NCI-H510A treated with DMSO at 0.1 percent for 48 hours (cell line): ENCODE measurements at places on chromosomes 12 and 14.

- DNase-seq = no peak
Observed at GRCh38 chr14:82239223-82239622, 705.6 kb upstream of the SEL1L start.

- no peak for DNase-seq
Observed at GRCh38 chr12:124369055-124369826, 74.3 kb downstream of the RFLNA start.

DNA sequence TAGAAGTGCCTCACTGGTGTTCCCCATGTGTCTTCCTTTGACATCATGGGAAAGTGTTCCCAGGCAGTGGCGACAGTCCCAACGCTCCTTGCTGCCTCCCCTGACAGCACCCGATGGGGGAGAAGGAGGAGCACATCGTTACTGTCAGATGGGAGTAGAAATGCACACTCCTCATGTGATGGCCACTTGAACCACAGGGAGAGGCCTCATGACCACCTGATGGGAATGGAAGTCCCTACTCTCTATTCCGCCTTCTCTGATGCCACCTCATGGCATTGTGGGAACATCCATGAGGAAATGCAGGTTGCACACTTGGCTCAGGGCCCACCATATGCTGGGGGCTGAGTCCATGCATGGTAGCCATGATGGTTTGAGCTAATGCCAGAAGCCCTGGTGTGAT lies 14.3 kb upstream of the CORO1C start:
- no peak for DNase-seq

DNA sequence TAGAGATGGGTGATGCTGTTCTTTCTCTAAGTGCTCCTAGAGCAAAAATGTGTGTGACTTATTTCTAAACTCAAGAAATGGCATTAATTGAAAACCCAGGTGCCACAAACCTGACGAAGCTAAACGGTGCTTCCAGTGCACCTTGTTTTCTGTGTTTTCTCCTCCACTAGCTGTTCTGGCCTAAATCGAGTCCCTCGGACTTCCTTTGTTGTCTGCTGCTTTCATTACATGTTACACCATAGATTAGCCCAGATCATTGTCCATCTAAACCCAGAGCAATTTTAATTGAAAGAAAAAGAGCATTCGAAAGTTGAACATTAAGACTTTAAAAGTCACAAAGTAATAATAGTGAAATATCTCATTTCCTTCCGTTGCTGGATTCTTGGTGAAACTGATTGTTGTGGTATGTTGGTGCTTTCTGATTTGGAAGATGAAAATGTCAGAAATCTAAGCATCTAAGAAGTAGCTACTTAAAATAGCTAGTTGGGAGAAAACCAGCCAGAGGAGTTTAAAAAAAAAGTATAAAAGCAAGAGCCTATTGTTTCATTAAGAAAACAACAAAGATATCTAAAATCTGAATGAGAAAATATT lies 219.6 kb upstream of the G2E3 start:
- no peak for DNase-seq

GRCh38 chr12:119156401-119157044 lies 22.2 kb upstream of the HSPB8 start:
- DNase-seq = no peak

GRCh38 chr12:32252199-32253073 lies 145.8 kb downstream of the BICD1 start:
- DNase-seq = no peak

- DNase-seq = no peak
Observed at GRCh38 chr12:22334410-22335100, at the start of gene ST8SIA1. TSS of gene ST8SIA1 (minus strand) at chr12:22334707. CDS start at chr12:22334232, 475 bp downstream.

DNA sequence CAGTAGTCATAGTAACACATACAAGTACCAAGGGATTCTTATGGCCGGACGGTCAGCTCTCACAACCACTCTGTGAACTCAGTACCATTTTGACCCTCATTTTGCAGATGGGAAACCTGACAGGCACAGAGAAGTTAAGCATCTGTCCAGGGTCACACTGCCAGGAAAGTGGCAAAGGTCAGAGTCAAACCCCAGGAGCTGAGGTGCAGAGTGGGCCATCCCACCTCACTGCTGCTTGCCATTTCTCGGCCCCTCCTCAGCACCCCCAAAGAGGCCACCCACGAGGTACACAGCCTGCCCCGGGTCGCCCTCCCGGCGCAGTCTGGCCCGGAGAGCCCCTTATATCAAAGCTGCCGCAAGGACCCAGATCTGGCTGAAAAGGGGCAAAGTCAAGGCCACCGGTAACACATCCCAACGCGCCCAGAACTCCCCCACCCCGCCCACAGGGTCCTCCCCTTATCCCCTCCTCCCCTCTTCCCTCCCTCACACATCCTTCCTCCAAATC lies 1.7 kb downstream of the NCOR2 start:
- DNase-seq = no peak

GRCh38 chr12:54579696-54580333 lies 8.6 kb downstream of the PPP1R1A start:
- DNase-seq = peak; percentile 43

DNA sequence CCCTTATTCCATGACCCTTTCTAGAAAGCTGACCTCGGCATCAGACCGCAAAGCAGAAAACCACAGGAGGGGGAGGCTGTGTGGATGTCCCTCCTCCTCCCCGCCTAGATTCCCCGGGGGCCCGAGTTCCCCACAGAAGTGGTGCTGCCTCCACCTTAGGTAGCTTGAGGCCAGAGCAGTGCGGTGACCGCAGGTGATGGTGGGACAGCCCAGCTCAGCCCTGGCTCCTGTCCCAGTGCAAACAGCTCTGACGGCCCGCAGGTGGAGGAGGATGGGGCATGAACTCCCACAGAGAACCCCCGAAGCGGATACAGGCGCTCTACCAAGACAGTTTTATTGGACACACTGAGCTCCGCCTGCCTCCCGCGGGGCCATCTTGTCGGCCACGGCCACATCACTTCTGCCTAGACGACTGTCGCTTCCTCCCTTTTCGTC lies 19.5 kb downstream of the ARL6IP4 start:
- no peak for DNase-seq

GRCh38 chr12:64566831-64567517 lies 43.3 kb upstream of the RASSF3 start:
- DNase-seq = peak; percentile 24

- DNase-seq = no peak
Observed at GRCh38 chr12:27342536-27342935, 9.9 kb downstream of the BMAL2 start.

DNA sequence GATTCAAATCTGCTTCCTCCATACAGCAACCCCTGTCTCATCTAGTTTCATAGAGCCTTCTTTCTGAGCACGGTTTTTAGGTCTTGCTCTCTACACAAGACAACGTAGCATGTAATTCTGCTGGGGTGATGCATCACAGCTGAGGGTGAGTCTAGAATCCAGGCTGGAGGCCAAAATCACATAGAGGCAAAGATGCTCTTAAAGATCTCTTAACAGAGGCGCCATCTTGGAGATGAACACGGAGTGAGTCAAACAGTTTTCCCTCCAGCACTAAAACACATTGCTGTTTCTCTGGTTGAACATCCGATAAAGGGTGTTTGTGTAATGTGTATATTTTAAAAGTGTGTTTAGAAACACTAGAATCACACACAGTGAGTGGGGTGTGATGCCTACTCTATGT lies 78.9 kb downstream of the NOS1 start:
- no peak for DNase-seq

DNA sequence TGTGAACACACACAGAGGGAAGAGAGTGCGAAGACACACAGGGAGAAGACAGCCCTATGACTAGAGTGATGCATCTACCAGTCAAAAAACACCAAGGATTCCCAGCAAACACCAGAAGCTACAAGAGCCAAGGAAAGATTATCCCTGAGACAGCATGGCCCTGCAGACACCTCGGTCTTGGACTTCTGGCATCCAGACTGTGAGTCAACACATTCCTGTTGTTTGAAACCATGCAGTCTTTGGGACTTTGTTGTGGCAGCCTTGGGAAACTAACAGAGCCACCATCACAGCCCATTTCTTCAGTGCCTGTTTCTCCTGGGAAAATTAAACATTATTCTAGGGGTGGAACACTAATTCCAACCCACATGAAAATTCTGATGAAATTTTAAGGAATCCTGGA lies 220.6 kb downstream of the GXYLT1 start:
- DNase-seq = no peak

- DNase-seq = no peak
Observed at GRCh38 chr12:59182658-59183455, 262.6 kb upstream of the LRIG3 start.

- no peak for DNase-seq
Observed at GRCh38 chr12:59372956-59373355, 222.9 kb upstream of the SLC16A7 start.

- DNase-seq = no peak
Observed at GRCh38 chr12:23576372-23576771, 373.1 kb downstream of the SOX5 start.

- DNase-seq = no peak
Observed at GRCh38 chr14:91817566-91818325, 49.6 kb downstream of the TC2N start.

DNA sequence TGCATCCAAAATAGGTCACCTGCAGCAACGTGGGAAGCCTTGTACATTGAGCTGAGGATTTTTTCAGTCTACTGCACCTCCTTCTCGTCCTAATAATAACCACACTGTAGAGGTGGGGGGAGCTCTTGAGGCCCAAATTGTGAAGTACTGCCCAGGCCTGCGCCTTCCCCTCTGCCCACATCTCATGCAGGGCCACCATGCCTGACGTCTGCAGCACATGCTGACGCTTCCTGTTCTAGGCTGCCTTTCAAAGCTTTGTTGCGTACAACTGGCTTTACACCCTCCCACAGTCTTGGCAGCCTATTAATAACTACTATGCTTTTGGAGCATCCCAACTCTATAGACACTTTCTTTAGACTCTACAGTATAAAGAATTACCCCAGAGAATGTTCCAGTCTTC lies 26.5 kb upstream of the TTC7B start:
- DNase-seq = no peak

GRCh38 chr12:102441077-102441596 lies 39.2 kb downstream of the IGF1 start:
- no peak for DNase-seq

- DNase-seq = no peak
Observed at GRCh38 chr12:58097741-58098140, 156.4 kb downstream of the ATP23 start.

DNA sequence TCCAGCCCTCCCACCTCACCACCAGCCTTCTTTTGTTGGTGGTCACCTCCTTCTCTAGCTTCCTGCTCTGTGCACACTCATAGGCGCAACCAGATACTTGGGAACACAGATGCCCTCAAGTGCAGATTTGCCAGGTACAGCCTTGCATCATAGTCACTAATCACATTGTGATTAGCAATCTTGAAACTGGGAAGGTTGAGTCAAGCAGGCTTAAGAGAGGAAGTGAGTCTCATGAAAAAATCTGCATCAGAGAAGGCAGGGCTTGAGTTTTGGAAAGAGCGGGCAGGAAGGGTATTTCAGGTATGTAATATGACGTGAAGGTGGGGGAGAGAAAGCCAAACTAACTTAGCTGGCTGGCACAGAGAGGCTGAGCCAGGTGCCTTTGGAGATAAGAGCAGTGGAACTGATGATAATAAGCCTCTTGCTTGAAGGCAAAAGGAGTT lies 2.7 kb upstream of the RABGGTA start:
- DNase-seq = no peak

DNA sequence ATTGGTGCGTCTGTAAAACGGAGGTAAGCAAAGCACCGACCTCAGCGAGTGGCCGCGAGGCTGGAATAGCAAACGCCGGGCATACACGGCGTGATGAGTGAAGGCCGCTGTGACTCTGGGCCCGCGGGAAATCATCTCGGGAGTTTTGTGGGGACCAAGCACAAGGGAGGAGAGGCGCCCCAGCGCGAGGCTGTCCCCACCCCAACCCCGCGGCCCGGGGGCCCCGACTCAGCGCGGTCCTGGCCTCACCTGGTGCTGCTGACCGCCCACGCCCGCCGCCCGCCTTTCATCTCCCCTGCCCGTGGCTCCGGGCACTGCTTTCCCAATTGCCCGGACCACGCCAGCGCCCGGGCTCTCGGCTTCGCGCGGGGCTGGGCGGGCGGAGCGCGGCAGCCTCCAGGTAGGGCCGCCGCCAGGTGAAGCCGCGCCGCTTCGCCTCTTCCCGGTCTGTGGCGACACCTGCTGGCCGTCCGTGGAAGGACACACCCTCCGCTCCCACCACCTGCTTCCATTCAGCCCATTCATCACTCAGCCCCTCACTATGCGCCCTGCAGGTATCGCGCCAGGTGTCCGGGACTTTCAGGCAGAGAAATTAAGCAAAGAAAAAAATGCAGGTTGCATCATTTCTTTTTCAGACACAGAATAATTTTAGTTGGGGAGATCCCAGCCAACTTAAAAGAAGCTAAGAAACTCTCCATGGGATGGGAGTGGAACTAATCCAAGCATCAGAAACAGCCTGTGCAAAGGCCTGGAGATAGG lies 360.4 kb downstream of the MED13L start:
- peak; percentile 90 for DNase-seq

DNA sequence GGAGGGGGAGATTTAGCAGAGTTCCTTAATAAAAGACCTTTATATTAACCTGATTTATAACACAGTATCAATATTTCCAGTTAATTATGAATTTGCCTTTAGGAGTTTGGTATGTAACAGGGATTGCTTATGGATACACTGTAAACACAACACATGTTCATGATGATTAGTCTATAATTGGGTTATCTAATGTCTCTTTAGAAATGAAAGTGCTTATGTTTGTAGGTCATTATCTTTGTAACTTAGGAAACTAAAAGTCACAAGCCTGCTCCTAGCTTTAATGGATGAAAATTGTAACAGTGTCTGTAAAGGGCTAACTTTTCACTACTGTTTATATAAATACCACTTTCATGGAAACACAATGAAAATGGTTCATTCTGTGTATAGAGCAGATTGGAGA lies 9.4 kb downstream of the PDE3A start:
- no peak for DNase-seq

- DNase-seq = no peak
Observed at GRCh38 chr12:47303207-47303606, 223.4 kb upstream of the AMIGO2 start.

GRCh38 chr14:101215927-101216326 lies 312.4 kb upstream of the RTL1 start:
- DNase-seq = no peak

GRCh38 chr12:119328111-119328510 lies 6.4 kb upstream of the CCDC60 start:
- no peak for DNase-seq
